Tibial nerve (tissue), 4 donors: ENCODE measurements at places on chromosomes 1 and 21. TPM values are rescaled to one million over a fixed set of nuclear protein-coding genes. Genes with fewer than 3 reads are reported as not detected.

- no peak for DNase-seq
These were observed 674 bp upstream of the ATXN7L2 start for GRCh38 chr1:109482791-109483671.

DNA sequence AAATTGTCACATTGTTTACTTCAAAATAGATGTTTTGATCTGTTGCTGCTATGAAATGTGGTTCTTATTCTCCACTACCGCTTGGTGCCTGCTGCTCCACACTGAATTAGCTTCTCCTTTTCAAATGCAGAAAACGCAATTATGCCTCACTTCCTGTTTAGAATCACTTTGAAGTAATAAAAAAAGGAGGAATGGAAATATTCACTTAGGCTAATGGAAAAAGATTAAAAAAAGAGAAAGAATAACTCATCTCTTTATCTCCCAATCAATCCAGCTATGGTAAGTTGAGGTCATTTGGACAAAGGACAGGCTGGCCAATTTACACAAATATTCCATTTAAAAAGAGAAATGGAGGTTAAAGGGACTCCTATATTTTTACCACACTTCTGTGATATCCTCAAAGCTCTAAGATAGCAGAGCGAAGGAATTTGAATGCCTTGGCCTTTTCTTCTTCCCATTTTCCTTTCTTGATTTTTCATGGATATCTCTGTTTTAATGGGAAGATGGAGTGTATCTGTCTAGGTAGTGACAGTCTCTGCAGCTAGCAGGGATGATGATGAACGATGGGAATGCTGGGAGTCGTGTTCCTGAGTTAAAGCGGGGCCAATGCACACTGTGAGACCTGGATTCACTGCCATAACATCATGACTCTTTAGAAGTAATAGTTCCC is 35.7 kb downstream of the RGS5 start:
- DNase-seq, result no peak

DNA sequence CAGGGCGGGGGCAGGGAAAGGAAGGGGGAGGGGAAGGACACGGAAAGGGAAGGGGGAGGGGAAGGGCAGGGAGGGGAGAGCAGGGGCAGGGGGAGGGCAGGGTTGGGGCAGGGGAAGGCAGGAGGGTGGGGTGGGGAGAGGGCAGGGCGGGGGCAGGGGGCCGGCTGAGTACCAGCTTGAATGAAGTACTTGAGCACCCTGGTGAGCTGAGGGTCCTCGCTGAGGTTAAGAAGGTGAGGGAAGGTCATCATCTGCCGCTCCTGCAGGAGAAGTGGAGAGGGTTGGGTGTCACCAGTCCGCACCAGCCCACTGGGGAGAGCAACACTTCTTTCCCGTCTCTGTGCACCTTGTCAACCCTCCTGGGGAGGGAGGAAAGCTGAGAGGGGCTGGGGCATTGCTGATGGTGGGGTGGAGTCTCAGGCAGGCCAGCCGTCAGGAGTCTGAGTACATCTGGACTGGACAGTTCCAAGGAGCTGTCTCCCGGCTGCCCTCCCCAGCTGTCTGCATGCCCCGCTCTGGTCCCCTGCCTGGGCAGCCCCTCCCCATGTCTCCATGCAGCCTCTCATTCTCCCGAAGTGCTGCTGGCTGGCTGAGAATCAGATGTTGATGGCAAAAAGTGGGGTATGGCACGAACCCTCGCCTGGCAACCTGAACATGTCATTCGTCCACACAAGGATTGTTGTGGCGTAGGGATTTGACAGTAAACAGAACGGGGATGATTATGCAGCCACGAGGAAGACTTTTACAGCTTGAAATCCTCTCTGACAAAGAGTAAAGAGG is 70.0 kb downstream of the SCCPDH start:
- no peak for DNase-seq

ARID4B gene
- 58.8 TPM for total RNA-seq

DNA sequence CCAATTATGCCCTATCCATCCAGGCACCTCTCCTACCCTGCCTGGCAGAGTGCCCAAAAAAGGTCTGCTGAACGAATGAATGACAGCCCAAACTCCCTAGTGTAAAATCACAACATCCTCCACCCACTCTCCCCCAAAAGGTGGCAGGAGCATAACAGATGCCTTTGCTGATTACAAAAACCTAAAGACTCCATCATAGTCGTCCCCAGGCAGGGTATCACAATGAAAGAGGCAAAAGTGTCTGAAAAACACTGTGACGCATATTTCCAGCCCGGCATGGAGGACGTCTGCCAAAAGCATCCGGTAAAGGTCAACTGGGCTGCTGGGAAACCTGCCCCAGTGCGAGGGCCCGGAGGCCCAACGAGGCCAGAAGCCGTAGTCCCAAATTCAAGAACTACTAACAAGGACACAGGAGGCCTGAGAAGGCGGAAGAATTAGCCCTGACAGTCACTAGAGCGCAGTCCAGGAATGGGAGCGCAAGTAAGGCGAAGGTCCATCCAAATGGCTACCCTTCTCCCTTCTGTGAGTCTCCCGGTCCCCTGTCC is 576 bp downstream of the SMIM12 start:
- no peak for DNase-seq
